ENCODE measurements at places on chromosomes 1 and 21.
A peak's percentile ranks its signal among the peaks of the same experiment; 100 is the strongest.

- no peak for DNase-seq
These were observed 360.3 kb downstream of the TGFB2 start for GRCh38 chr1:218705391-218705790.

- no peak for DNase-seq
These were observed 390.4 kb downstream of the PTPRU start for GRCh38 chr1:29626726-29627125.

GRCh38 chr1:177490786-177491185 lies 320.0 kb downstream of the BRINP2 start:
- DNase-seq = peak; percentile 7

- no peak for DNase-seq
These were observed 129.5 kb downstream of the ADSS2 start for GRCh38 chr1:244322181-244322580.

- DNase-seq = peak; percentile 64
These were observed 54.3 kb downstream of the ADARB1 start for GRCh38 chr21:45128613-45129188.

DNA sequence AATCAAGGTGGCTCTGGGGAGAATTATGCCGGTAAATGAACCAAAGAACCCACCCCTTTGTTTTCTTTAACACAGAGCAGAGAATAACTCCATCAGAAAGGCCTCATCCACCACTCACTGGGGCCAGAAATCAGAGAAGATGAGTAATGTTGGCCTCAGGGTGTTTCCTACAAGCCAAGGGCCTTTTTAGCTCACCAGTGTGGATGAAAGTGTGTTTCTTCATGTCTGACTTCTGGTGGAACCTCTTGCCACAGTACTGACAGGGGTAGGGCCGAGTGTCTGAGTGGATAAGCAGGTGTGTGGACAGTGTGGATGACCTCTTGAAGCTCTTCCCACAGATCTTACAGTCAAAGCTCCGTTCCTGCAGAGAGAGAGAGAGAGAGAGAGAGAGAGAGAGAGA lies 8.3 kb downstream of the GFI1 start:
- DNase-seq = no peak

GRCh38 chr1:101739826-101740330 lies 256.8 kb downstream of the OLFM3 start:
- DNase-seq = no peak

GRCh38 chr1:56557746-56558145 lies 21.6 kb downstream of the PLPP3 start:
- DNase-seq = no peak

- no peak for DNase-seq
These were observed 4.0 kb upstream of the ASPM start for GRCh38 chr1:197150336-197151005.

- no peak for DNase-seq
These were observed 146.7 kb downstream of the HMCN1 start for GRCh38 chr1:185880779-185881333.

DNA sequence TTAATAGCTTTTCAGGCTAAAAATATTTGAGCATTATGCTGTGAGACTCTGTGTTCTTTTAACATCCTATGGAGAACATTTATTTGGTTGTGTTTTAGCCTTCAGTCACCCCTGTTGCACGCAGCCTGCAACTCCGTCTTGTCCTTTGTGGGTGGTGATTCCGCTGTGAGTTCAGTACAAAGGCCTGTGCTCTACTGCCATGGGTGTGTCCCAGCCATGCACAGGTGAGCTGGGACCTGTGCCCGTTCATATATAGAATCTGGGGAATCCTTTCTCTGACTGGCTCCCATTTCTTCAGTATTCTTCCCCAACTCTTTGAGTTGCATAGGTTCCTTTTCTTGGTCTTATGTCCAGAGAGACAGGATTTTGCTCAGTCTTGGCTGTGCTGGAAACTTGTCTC lies 61.4 kb downstream of the ACTL8 start:
- no peak for DNase-seq

- DNase-seq = peak; percentile 70
These were observed 5.5 kb upstream of the PRKCZ start for GRCh38 chr1:2044510-2045319.

Data from GM23338 (cell line).